RPMI7951 (cell line): ENCODE measurements at places on chromosomes 13 and 19. TPM values are rescaled to one million over a fixed set of nuclear protein-coding genes. Genes with fewer than 3 reads are reported as not detected.

The FUT6 gene
- total RNA-seq: not detected in 2 replicates

- DNase-seq: peak; percentile 75
Measured at GRCh38 chr19:4909156-4909896, at the start of gene UHRF1. UHRF1 (plus strand) TSS chr19:4909501; CDS start chr19:4910886, 1,385 bp downstream.

- no peak for DNase-seq
Measured at GRCh38 chr13:91167706-91168385, 179.6 kb upstream of the MIR17HG start.

The SLC25A23 gene
- 17.5 and 20.7 TPM in 2 replicates for total RNA-seq

The ALOX5AP gene
- 6.1 and 8.5 TPM in 2 replicates for total RNA-seq

GRCh38 chr13:79354285-79354684 is 51.8 kb downstream of the RBM26 start:
- DNase-seq: no peak

DNA sequence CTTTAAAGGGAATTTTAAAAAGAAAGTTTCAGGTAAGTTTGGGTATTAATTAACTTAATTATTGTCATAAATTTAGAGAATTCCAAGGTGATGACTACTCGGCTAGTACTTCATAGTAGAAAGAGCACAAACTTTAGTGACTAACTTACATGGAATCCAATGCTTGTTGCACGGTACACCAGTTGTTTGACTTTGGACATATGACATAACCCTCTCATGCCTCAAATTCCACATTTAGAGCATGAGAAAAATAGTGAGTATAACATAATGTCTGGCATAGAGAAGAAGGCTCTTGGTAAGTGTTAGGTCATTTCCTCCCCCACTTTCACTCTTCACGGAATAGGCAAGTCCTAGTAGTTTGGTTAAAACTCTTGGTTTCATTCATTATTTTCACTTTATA is 1249.4 kb upstream of the SLC10A2 start:
- DNase-seq: peak; percentile 24

DNA sequence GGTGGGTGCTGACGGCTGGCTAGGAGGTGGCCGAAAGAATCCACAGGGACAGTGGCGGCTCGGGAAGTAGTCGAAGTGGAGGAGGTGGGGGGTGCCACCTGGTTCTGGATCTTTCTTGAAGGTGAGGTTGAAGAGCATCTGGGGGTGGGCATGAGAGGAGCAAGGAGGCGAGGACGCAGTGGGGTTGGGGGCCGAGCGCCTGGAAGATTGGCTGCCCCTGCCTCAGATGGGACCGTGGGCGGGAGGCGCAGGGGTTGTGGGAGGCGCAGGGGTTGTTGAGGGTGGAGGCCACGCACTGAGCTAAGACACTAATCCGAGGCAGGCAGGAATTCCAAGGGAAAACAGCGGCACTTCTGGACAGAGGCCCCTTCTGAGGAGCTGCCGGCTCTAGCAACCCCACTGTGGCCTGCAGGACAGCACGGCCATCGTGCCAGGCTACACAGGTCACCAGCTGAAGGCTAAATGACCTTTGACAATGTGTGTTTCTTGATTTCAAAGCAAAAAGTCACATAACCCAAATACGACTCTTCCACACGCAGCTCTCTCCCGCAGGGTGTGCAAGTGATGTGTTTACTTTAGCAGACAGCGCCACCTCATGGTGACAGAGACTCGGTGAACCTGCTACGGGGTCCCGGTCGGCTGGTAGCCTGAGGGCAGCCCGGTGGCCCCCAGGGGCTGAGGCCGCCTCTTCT is 44.1 kb upstream of the RANBP3 start:
- peak; percentile 68 for DNase-seq

The SULT2A1 gene
- total RNA-seq: not detected in 2 replicates

The SMIM7 gene
- total RNA-seq: 118 and 139 TPM in 2 replicates

DNA sequence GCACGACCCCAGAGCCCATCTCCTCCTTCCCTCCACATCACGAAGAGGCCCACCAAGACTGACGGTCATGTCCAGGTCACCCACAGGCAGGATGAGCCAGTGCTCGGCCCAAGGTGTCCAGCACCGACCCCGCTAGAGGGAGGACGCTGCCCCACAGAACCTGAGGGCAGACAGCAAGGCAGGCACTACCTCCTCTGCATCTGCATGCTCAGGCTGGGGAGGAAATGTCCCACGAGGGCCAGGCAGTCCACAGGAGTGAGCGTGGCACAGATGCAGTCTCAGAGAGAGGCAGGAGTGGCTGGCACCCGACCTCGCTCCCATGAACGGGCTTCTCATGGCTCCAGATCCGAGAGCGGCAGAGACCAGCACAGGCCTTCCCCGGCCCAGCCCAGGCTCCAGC is 133.2 kb downstream of the TUBA3C start:
- DNase-seq: no peak

GRCh38 chr19:35742121-35742724 is at the start of gene IGFLR1:
IGFLR1 (minus strand) TSS chr19:35742452; CDS start chr19:35741180, 1,272 bp downstream.
- DNase-seq: no peak

DNA sequence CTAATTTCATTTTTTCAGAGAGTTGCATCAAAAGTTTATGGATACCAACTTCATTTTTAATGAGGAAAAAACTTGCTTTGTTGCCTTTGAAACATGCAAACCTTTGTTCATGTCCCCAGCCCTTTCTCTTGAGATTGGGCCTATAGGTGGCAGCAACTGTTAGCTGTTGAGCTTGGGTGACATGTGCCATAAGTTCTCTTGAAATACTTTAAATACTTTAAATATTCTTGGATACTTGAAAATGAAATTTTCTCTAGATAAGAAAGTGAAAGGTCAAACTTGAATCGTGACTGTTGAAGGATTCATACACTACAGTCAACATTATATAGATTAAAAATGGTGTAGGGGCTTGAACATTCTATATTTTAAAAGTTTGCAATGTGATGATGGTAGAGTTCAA is 294.9 kb downstream of the NDFIP2 start:
- peak; percentile 71 for DNase-seq

- no peak for DNase-seq
Measured at GRCh38 chr13:78060966-78061365, 142.3 kb upstream of the EDNRB start.

- no peak for DNase-seq
Measured at GRCh38 chr13:73851104-73851503, 283.1 kb downstream of the KLF12 start.

The ARRDC5 gene
- not detected in 2 replicates for total RNA-seq

DNA sequence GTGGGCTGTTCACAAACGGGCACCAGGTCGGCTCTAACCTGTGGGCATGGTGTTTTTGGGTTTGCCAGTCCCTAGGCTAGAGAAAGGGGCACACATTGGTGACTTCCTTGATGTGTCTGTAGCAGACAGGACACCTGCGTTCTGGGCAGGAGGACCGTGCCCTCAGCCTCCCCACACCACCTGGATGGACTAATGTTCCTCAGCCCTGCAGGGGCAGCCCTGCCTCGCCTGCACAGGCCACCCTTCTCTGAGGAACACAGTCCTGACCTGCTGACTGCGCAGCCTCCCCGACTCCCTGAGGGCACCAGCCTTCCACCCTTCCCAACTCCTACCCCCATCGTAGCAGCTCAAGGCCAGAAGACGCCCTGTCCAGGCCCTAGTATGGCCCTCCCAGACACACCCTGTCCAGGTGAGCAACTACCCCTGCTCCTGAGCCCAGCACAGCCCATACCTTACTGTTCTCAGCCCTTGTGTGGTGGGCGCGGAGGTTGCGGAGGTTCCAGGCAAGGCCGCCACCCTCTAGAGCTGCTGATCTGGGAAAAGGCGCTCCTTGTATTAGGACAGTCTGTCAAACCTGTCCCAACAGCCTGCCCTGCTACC is 55.7 kb downstream of the GGACT start:
- no peak for DNase-seq

DNA sequence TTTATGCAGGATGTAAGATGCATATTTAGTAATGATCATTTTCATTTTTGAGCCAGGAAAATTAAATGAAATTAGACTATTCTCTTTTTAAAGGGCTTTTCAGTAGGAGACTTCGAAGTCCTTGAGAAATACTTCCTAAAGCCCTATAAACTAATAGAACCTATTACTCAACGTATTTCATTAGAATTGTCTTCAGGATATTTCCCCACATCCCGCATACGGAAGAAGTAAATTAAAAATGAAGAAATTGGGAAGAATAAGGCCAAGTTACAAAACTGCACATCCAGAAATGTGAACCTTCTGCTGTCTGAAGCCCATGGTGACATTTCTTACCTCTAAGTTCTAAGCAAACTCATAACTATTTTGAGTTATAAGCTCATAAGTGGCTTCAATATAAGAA is 66.5 kb downstream of the RXFP2 start:
- DNase-seq: no peak

The ZNF878 gene
- 0.96 and 0.98 TPM in 2 replicates for total RNA-seq

GRCh38 chr19:41528106-41528505 is 47.9 kb upstream of the CEACAM21 start:
- no peak for DNase-seq

DNA sequence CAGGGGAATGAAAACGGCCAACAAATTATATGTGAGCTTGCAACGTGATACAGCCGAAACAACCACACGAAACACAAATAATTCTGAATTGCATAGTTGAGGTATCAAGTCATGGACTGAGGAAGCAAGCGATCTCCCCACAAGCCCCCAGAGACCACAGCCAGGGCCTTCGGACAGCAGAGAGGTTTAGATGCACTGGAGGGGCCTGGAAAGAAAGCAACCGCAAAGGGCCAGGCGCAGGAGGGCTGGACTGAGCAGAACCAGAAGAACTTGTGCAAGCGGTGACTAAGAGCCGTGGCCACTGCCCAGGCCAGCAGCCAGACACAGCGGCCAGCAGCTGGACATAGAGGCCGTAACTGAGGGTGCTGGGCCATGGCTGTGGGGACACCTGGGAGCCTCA is 131.4 kb downstream of the TNFRSF19 start:
- DNase-seq: peak; percentile 34

- peak; percentile 88 for DNase-seq
Measured at GRCh38 chr19:33784432-33784831, 12.2 kb upstream of the KCTD15 start.

DNA sequence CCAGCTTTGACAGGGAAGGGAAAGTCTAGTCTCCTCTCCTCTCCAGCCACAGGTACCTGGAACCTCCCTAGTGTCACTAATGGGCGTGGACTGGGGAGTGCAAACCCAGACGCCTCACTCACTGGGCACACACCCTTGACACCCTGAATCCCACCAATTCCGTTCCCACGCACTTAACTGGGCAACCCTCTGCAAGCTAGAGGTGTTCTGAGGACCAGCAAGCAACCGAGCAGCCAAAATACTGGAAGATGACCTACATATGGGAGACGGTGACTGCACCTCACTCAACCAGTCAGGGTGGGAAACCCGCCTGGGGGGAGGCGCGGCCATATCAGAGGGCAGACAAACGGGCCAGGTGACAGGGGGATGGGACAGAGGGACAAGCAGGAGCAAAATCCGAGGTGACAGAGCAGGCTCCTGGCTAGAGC is 991 bp downstream of the ABHD17A start:
- no peak for DNase-seq

GRCh38 chr19:28224441-28224840 is 988.5 kb downstream of the UQCRFS1 start:
- peak; percentile 15 for DNase-seq

DNA sequence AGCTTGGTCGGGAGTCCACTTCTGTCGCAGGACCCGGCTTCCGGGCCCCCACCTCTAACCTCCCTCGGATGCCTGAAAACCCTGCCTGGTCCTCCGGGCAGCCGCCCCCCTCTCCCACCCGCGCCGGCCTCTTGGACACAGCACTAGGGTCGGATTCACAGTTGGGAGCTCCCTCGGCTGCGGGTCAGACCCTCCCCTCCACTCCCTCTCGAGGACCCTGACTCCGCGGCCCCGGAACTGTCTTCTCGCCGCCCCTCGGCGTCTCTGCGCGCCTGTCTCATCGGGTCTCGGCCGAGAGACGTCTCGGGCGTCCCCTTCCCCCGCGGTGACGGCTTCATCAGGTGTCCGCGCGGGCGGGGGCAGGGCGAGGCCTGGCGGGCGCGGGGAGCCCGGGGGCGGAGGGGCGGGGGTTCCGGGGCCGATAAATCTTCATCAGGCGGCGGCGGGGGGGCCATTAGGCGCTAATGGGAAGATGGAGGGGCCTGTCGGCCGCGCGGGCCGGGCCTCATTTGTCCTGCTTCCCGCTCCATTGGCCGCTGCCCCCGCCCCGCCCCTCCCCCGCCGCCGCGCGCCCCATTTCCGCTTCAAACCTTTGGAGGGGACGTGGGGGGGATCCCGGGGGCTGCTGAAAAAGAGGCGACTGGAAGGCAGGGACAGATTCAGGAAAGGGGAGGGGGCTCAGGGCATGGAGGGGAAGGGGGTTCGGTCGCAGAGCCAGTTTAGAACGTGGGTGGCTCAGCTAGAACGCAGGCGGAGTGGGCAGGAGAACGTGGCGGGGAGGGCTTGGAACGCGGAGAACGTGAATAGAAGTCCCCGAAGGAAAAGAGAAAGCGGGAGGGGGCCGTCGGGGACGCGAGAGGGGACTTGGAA is 11.8 kb upstream of the ERFL start:
- DNase-seq: no peak

DNA sequence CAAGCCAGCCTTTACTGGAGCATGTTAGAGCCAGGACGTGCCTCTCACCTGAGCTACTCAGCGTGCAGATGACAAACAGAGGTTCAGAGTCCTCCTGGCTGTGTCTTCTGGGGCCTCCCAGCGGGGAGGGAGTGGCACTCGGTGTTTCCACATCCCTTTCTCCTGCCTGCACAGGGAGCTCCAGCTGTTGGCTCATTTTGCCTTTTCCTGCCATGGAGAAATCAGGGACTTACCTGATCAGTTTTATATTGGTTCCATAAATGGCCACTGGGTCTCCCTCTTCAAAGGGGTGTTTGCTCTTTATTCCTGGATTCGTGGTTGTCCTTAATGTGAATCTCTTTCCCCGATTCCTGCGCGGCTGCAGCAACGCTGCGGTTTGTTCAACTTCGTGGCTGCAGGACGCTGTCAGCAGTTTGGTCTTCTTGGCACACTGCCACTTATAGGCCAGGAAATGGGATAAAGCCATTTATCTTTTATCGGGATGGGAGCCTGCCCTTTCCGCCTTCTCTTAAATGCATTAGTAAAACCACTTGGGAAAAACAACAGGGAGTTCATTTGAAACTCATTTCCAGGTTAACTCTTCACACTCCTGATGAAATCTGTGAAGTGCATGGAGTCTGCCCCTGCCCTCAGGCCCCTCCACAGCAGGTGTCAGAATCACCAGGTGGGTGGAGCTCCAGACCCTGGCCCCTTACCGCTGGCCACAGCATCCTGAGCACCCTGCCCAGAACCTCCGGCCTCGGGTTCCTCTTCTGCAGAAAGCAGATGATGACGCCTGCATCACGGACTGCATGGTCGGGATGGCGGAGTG is 39.8 kb upstream of the MCF2L start:
- peak; percentile 53 for DNase-seq

- DNase-seq: no peak
Measured at GRCh38 chr19:2034729-2035589, 16.1 kb downstream of the MKNK2 start.

- DNase-seq: peak; percentile 48
Measured at GRCh38 chr19:54882758-54883157, 8.7 kb downstream of the FCAR start.

GRCh38 chr19:6800991-6801484 is 28.5 kb downstream of the VAV1 start:
- peak; percentile 39 for DNase-seq

The FCHO1 gene
- 0.60 and 2.5 TPM in 2 replicates for total RNA-seq

- DNase-seq: no peak
Measured at GRCh38 chr13:27592865-27593264, 27.5 kb downstream of the LNX2 start.
